ENCODE measurements at places on chromosomes 12 and 14.

GRCh38 chr12:83086023-83086422, 399.3 kb downstream of the TMTC2 start:
- DNase-seq, result no peak

DNA sequence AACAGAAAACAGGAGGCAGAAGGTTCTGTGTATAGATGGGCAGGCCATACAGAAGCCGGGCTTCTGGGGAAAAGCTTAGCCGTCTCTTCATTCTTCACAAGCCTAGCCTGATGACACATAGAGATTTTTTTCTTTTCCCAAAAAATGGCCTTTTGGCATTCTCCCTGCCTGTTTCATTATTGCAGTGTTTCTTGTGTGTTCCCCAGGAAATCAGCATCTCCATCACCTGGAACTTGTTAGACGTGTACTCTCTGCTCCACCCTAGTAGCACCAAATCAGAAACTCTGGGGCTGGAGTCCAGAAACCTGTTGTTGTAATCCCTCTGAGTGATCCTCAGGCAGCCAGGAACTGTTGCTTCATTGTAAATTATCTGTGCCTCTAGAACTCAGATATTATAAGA, 388.1 kb downstream of the CCDC91 start:
- no peak for DNase-seq

DNA sequence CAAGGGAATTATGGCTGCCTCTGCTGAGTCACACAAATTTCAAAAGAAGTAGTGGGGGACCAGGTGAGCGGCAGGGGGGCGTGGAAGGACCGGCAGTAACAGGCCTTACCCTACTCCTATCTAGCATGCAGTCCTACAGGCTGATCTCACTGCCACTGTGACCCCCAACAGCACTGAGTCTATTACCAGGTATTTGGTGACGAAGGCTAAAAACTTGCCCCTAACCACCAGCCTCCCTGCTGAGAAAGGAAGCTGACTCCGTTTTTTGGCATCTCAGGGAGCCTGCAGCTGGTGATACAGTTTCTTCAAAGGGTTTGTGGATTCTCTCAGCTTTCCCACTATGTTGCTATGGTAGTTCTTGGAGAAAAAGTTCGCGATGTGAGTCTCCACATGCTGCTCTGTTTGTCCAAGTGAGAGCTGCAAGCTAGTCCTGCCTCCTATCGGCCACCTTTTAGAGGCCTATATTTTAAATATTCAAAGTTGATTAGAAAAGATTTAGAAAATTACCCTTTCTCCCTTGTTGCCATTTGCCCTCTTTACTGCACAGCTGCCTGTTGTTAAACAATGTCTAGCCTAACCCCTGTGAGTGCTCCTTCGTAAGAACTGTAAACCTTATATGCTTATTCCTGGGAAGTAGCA, 57.1 kb upstream of the SLCO1B1 start:
- no peak for DNase-seq

DNA sequence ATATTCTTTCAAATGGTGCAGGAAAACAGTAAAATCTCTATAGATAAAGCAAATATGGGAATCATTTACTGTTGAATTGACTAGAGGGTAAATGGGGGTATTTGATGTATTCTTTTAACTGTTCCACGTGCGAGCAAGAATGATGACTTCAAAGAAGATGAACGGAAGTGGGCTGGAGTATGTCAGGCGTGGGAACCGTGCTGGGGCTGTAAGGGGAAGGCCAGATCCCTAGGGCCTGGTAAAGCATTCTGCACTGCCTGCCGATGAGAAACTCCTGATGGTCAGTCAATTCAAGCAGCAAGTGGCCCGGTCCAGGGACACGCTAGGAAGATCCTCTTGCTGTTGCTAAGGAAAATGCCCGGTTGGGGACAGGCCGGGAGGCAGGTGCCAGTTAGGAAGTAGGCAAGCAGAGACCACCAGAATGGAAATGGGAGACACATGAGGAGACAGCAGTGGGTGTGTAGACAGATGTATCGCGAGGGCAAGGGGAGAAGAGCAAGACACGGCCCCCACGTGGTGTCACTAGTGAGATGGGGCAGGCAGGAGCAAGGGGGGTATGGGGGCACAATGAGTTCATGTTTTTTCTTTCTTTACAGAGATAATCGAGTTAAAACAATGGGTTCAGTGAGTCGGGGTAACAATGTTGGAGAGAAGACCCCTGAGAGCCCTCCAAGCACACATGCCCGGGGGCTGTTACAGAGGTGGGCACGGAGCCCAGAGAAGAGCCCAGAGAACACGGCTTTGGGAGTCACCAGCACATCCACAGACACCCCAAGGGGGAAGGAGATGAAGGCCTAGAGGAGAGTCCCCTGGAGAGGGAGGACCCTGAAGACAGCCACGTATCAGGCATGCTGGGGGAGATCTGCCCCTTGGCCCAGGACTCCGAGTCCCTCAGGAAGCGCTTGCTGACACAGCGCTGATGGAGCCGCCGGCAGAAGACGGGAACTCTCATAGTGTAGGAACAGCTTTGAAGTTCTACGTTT, 37.2 kb downstream of the FBXO21 start:
- DNase-seq, result no peak

- no peak for DNase-seq
Measured at GRCh38 chr12:78220811-78221210, 390.1 kb downstream of the NAV3 start.

DNA sequence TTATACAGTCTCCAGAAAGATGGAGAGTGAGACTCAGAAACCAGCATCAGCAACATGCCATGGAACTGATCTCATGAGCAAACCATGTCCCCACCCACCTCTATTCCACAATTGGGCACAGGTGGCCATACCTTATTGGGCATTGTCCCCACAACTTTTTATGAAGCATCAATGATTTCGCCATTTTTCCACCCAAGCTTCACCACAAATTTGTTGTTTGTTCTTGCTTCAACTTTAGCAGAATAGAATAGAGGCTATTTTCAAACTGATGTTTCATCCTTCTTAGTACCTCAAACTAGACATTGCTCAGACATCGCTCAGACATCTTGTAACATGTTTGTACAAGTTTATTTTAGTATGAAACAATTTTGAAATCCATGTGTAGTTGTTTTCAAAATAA, 112.5 kb upstream of the TMTC2 start:
- no peak for DNase-seq

- DNase-seq, result no peak
Measured at GRCh38 chr14:36367985-36368774, 47.7 kb upstream of the MBIP start.

GRCh38 chr12:14874882-14875281, 10.8 kb downstream of the MGP start:
- DNase-seq, result no peak

- peak; percentile 30 for DNase-seq
Measured at GRCh38 chr14:104544362-104544961, 35.1 kb upstream of the C14orf180 start.

GRCh38 chr12:46808955-46809697, 16.7 kb downstream of the SLC38A4 start:
- no peak for DNase-seq

DNA sequence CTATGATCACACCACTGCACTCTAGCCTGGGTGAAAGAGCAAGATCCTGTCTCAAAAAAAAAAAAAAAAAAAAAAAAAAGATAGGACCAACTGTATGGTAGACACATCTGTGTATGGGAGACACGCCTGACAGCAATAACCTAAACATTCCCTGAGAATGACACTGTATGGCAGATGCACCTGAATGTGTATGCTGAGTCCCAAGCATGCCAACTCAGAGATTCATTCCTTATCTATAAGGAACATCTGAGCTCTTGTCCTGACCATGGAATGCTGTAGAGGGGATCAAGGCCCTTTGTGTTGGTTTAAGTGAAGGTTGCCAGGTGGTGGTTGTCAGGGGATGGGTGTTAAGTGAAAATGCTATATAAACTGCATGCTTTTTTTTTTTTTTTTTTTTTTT, 19.2 kb upstream of the LGALS3 start:
- DNase-seq, result no peak

- no peak for DNase-seq
Measured at GRCh38 chr14:46344327-46344937, 307.1 kb downstream of the RPL10L start.

DNA sequence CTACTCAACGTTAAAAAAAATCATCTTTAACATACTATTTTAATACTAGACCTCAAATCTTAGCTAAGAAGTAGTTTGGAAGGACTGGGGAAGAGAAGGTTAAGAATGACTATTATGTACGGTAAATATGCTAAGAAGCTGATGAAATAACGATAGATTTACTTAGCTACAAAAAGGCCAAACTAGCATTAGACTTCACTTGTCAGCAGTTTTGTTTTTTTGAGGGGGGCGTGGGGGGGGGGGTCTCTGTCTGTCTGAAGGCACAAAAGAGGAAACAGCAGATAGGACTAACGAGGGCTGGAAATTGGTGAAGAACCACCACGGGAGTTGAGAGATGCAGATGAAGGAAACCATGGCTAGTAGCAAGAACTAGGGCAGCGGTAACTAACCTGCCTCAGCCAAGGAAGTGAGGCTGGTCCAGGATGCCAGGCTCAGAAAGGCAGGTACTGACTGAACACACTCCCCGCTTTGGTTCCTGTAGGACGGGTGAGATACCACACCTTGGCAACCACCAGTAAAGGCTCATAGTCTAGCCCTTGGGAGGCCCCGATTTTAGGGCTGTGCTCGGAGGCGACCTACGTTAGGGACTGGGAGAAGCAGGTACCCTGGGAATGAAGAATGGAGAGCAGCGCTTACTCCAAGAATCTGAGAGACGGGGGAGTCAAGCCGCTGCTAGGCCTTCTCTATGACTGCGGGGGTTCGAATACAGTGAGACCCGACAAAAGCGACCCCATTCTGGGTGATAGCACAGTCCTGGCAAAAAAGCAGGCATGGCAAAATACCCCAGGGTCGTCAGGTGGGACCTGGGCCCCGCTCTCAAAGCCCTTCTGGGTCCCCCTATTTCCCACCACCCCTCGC, 675 bp downstream of the NEDD8 start:
- DNase-seq, result no peak

- no peak for DNase-seq
Measured at GRCh38 chr12:110860833-110861296, 14.1 kb downstream of the CCDC63 start.

GRCh38 chr14:32559590-32559989, 230.5 kb downstream of the AKAP6 start:
- DNase-seq, result no peak

DNA sequence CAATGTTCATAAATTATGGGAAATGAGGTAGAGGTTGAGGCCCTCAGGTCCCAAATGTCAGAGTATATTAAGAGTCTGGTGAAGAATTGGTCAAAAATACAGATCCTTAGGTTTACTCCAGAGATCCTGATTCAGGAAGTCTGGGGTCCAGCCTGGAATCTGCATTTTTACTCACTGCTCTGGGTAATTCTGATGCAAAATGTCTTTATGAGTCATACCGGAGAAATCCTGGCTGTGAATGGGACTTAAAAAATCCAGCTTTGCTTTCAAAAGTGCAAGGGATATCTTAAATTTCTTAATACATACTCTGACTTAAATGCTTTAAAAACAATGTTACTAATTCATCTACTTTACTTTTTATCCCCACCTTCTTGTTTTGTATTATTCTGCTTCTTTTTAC, 74.5 kb downstream of the FERMT2 start:
- DNase-seq, result no peak

DNA sequence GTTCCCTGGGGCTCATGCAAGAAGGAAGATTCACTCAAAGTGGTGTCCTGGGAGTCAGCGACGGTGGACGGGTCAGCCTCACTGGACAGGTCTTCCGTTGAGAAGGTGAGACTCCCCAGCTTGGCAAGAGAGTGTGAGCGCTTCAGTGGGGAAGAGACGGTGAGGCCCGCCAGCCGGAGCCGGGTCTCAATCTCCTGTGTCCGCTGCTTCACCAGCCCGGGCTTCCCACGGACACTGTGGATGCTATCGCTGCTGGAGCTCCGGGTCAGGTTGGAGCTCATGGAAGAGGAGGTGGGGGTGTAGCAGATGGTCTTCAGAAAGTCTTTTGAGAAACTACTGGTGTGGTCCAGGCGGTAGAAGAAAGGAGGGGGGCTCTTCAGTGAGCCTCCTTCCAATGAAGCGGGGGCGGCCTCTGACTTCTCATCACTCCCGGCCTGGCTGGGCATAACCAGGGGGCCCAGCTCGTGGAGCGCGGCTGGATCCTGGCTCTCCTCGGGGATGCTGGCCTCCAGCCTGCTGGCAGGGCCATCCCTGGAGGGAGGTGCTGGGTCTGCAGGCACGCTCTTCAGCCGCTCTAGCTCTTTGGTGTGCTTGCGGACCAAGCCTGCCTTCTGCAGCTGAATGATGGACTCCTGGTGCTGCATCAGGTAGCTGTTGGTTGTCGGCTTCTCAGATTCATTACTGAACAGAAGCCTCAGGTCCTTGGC, 56.9 kb upstream of the CORO1C start:
- peak; percentile 71 for DNase-seq

GRCh38 chr12:49821373-49822287, 6.6 kb downstream of the NCKAP5L start:
- no peak for DNase-seq

DNA sequence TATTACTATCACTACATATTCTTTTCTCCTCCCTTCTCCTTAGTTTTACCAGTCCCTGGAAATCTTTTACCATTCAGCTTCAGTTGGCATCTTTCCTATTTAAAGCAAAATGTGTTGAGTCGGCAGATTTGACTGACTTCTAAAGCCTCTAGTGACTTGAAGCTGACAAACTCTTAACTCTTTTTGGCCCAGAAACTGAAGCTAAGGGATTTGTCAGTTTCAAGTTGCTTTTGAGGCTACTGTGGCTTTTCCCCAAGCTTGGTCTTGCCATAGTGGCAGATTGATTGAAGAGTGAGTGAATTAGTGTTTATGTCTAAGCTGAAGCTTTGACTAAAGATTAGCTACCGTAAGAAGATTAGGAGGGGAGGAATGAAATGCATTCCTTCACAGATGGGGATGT, 104.0 kb downstream of the ETNK1 start:
- DNase-seq, result no peak

DNA sequence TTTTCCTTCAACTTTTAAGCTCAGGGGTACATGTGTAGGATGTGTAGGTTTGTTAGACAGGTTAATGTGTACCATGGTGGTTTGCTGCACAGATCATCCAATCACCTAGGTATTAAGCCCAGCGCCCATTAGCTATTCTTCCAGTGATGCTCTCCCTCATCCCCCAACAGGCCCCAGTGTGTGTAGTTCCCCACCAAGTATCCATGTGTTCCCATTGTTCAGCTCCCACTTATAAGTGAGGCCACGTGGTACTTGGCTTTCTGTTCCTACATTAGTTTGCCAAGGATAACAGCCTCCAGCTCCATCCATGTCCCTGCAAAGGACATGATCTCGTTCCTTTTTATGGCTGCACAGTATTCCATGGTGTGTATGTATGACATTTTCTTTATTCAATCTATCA, 48.6 kb upstream of the YARS2 start:
- no peak for DNase-seq

- DNase-seq, result peak; percentile 43
Measured at GRCh38 chr12:31728289-31728916, 418 bp downstream of the AMN1 start.

DNA sequence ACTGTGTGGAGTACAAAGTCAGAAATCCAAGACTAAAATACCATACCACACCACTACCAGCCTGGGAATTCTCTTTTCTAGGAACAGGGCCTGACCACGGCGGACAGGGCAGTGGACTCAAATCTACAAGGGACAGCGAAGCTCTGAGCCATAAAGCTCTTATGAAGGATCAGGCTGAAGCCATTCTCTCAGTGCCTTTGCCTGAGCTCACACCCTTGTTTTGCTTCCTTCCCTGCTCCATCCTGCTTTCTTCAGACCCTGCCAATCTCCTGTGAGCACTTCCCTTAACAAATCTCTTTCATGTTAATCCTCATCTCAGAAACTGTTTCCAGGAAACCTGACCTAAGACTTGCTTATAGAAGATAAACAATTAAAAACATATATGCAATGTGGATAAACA, 398.5 kb downstream of the MDGA2 start:
- DNase-seq, result no peak
